Activated CD8-positive, alpha-beta memory T cell treated with anti-CD3 and anti-CD28 coated beads, Interleukin-2, amount 10 ng/mL, durations not matched to agents 7 days and 5 days (primary cell): ENCODE measurements at places on chromosomes 3 and 15.

DNA sequence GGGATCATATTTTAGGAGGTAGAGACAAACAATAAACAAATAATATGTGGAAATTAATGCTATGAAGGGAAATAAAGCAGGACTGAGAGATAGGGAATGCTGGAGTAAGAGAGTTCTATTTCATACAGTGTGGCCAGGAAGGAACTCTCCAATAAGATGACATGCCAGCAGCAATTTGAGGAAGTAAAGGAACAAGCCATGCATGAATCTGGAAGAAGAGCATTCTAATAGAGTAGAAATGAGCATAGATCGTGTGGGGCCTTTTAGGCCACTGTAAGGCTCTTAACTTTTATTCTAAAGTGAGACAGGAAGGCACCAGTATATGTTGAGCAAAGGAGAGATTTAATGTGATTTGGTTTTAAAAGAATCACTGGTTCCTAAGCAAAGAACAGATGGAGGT lies 126.3 kb downstream of the DMXL2 start:
- H3K27me3 ChIP-seq: no peaks in the 10 kb centered on the region
- H3K4me1 ChIP-seq: no peaks in the 10 kb centered on the region
- no peak for DNase-seq
- H3K27ac ChIP-seq: no peak overlapping the region
- H3K4me3 ChIP-seq: no peak overlapping the region

- H3K4me1 ChIP-seq: peaks cover 40% of the 10 kb centered on the region
- H3K27ac ChIP-seq: peak overlapping the region; percentile 27
- H3K27me3 ChIP-seq: peaks cover 9% of the 10 kb centered on the region
- peaks cover 10% of the 10 kb centered on the region for H3K36me3 ChIP-seq
- no peak overlapping the region for H3K4me3 ChIP-seq
These were observed 54.4 kb upstream of the HEG1 start for GRCh38 chr3:125110016-125110875.

- H3K27ac ChIP-seq: peak overlapping the region; percentile 1
- no peaks in the 10 kb centered on the region for H3K4me1 ChIP-seq
- H3K36me3 ChIP-seq: peaks cover 47% of the 10 kb centered on the region
- DNase-seq: no peak
- no peak overlapping the region for H3K4me3 ChIP-seq
These were observed 63.9 kb upstream of the ACAD9 start for GRCh38 chr3:128815318-128816064.

DNA sequence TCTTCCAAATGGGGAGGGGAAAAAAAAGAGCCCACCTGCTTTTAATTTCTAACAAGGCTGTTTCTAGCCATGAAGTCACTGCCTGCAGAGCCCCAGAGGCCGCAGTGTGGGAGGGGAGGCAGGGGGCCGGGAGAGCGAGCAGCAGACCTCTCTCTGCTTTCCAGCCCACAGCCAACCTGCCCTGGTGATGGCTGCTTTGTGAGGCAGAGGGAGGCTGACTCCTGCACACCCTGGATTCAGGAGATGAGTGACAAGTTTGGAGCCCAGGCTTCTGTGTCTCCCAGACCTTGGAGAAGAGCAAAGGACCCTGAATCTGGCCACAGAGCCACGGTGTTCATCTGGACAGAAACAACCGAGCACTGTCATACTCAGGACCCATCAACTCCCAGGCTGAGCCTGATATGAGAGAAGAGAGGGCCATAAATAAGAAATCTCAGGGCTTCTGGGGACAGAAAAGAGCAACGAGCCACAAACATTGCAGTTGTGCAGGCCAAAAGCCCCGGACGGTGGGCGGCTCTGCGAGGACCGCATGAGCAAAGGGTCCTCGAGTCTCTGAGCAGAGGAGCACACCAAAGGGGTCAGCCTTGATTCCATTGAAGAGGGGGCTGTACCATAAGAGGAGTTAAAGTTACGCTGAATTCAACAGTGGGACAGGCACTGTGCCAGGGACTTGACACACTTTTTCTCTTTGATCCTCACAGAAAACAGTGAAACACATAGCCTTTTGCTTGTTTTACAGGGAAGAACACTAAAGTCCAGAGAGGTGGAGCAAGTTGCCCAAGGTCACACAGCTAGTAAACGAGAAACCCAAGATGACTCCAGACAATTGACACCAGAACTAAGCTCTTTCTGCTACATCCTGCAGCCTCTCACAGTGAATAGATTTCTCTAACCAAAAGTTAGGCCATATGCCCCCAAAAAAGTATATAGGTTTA lies 97.2 kb downstream of the SEMA5B start:
- H3K4me3 ChIP-seq: no peak overlapping the region
- no peaks in the 10 kb centered on the region for H3K36me3 ChIP-seq
- H3K4me1 ChIP-seq: no peaks in the 10 kb centered on the region
- H3K27ac ChIP-seq: no peak overlapping the region

GRCh38 chr3:102129760-102130608 lies 280.7 kb downstream of the NFKBIZ start:
- DNase-seq: no peak
- no peak overlapping the region for H3K27ac ChIP-seq

DNA sequence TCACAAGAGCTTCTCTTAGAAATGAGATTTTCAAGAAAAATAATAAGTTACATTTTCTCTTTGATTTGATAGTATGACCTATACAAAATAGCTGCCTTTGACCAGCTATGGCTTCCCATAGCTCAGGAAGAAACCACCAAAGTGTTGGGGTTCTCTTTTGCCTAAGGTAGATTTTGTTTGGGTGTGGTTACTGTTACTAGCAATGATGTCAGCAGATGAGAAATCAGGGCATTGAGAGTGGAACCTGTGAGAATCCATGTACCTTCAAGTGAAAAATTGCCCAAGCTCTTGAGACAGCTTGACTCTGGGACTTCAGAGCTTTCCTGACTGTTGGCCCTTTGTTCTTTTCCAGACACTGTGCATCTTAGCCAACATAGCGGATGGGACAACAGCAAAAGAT lies 45.6 kb downstream of the NME9 start:
- H3K27ac ChIP-seq: no peak overlapping the region
- peaks cover 21% of the 10 kb centered on the region for H3K36me3 ChIP-seq
- H3K4me3 ChIP-seq: no peak overlapping the region
- peaks cover 2% of the 10 kb centered on the region for H3K4me1 ChIP-seq

DNA sequence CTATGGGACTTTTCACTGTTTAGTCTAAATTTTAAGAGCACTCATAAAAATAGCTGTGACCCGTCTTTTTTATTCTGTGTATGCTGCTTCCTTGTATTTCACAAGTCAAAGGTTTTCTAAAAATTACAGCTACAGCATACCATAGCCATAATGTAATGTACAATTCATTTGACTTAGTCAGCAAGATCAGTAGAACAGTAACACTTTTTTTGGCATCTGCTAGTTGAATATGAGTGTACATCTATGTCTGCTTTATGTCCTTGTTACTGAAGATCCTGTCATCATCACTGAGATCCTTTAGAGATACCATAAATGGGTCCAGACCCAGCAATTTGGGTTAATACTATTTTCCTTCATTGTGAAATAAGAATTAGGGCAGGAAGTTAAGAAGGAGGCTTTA lies 42.2 kb downstream of the CMSS1 start:
- no peaks in the 10 kb centered on the region for H3K27me3 ChIP-seq
- DNase-seq: no peak
- H3K4me3 ChIP-seq: no peak overlapping the region
- H3K27ac ChIP-seq: no peak overlapping the region
- H3K4me1 ChIP-seq: peaks cover 53% of the 10 kb centered on the region

- H3K4me1 ChIP-seq: no peaks in the 10 kb centered on the region
- DNase-seq: peak; percentile 48
- H3K4me3 ChIP-seq: no peak overlapping the region
- no peak overlapping the region for H3K27ac ChIP-seq
These were observed 51.1 kb upstream of the ARRDC4 start for GRCh38 chr15:97909291-97909891.

DNA sequence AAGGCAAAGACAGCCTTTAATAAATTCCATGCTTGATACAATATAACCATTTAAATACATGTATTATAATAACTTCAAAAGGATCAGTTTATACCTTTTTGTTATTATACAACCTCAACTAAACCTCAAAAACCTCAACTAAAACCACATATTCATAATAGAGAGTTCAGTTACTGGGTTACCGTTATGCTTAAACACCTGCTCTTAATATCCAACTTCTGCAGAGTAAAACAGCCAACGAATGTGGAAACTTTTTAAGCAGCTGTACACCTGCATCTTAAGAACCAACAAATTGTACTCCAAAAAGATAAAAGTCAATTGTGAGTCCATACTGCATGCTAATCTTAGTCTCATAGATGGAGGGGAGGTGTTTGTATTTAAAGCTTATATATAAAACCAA lies 53.5 kb downstream of the TFDP2 start:
- H3K4me3 ChIP-seq: no peak overlapping the region
- DNase-seq: no peak
- no peaks in the 10 kb centered on the region for H3K27me3 ChIP-seq
- H3K27ac ChIP-seq: no peak overlapping the region
- no peaks in the 10 kb centered on the region for H3K36me3 ChIP-seq

- H3K4me3 ChIP-seq: no peak overlapping the region
- H3K4me1 ChIP-seq: no peaks in the 10 kb centered on the region
- no peak for DNase-seq
- no peak overlapping the region for H3K27ac ChIP-seq
- no peaks in the 10 kb centered on the region for H3K36me3 ChIP-seq
These were observed 11.3 kb downstream of the MITF start for GRCh38 chr3:69750549-69750948.

DNA sequence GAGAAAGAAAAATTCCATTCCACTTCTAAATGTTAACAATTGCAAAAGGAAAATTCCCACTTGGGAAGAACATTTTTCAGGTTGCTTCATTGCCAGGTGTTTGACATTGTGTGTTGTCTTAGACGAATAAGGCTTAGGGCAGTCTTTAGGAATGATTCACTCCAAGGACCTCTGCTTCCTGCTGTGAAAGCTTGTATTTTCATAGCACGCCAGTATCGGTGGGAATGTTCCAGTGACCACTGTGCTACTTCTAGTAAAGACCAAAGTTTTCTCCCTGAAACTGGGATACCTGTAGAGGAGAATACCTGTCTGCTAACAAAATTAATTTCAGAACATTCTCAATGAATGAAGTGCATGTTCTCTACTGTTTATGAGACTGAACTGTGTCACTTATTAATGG lies 64.1 kb downstream of the CDIN1 start:
- no peak overlapping the region for H3K4me3 ChIP-seq
- no peaks in the 10 kb centered on the region for H3K36me3 ChIP-seq
- DNase-seq: no peak
- H3K4me1 ChIP-seq: no peaks in the 10 kb centered on the region
- no peaks in the 10 kb centered on the region for H3K27me3 ChIP-seq
- no peak overlapping the region for H3K27ac ChIP-seq

- H3K4me1 ChIP-seq: peaks cover 17% of the 10 kb centered on the region
- H3K36me3 ChIP-seq: peaks cover 2% of the 10 kb centered on the region
- H3K27me3 ChIP-seq: peaks cover 6% of the 10 kb centered on the region
These were observed 40.1 kb downstream of the EAF1 start for GRCh38 chr3:15467227-15468181.

DNA sequence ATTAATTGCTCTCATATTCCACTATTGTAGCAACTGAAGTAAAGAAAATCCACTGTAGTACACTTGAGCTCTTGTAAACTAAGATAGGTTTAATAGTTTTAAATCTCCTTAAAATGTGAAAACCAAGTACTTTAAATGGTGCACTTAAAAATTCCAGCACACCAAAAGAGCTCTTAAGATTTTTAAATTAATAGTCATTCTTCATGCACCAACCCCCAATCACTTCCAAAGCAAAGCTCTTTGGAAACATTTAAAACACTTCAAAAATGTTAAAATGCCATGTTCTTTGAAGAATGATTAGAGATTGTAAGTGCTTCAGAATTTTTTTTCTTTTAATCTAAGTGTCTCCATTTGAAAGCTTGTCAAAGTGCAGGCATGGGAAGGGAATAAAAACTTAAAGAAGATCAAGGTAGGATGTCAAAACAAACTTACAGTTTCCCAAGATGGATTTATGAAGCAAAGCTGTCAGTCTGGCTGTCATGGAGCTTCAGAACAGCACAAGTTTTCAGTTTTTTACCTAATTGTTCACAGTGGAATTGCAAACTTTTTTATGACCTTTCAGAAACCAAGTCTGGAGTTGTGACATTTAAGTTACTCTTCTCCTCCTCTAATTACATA lies 84.3 kb downstream of the ARPP21 start:
- H3K4me1 ChIP-seq: no peaks in the 10 kb centered on the region
- no peak overlapping the region for H3K27ac ChIP-seq
- no peaks in the 10 kb centered on the region for H3K27me3 ChIP-seq
- H3K4me3 ChIP-seq: no peak overlapping the region
- H3K36me3 ChIP-seq: no peaks in the 10 kb centered on the region
- no peak for DNase-seq
